Right renal pelvis (tissue), 4 donors: ENCODE measurements at places on chromosomes 16 and 17. TPM values are rescaled to one million over a fixed set of nuclear protein-coding genes. Genes with fewer than 3 reads are reported as not detected.

GRIN2A gene
- polyA plus RNA-seq, result 6.9 TPM

DNA sequence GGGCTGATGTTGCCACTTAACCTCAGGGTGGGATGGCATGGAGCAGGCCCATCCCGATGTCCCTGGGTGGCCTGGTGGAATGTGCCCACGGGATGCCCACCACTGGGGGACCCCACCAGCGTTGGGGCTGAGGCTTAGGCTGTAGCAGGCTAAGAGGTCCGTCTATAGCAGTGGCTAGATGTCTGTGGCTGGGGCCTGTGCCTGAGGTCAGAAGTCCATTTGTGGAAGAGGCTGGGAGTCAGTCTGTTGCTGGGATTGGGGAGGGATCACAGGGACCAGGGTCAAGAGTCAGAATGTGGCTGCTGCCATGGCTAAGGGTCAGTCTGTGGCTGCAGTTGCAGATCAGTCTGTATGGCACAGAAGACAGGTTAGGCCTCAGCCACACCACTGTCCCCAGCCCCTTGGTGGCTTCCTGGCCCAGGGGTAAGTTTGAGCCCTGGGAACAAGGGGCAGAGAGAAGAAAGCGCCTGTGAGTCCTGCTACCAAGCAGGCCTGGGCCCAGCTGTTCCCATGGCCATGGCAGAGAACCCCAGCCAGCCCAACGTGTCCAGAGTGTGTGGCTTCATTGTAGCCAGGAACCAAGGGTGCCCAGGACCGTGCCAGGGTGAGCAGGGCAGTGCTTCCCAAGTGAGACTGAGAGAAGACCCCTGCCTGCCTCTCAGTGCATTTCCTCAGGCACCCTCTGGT is 35.7 kb downstream of the RAI1 start:
- no peak for DNase-seq

- no peak for DNase-seq
These were observed 47.5 kb downstream of the BAHCC1 start for GRCh38 chr17:81442791-81443190.

GRCh38 chr17:41939693-41940090 is 9.3 kb downstream of the ODAD4 start:
- DNase-seq, result no peak

NPIPB6 gene
- polyA plus RNA-seq, result 1.1 TPM

DNA sequence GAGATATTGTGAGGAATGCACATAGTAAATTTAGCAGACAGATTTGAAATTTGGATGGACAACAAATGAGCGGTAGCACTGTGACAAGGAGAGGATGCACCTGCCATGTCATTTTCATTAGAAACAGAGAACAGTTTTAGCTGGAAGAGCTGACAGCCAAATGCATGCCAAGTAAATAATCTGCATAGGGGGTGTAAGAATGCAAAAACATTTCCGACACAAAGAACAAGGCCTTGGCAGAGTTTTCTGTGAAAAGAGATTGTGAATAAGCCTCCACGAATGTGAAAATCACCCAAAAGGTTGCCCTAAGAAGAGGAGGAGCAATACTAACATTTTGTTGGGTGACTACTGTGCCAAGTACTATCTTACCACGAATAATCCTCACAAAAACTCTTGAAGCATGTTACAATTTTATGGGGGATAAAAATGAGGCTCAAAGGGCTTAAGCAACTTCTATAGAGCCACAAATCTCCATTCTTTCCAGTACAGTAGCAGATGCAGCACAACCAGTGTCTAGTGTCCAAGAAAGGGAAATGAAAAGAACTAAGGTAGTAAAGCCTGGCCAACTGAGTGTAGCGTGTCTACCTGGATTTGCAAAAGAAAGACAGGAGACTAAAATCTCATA is 28.3 kb downstream of the TMEM100 start:
- DNase-seq, result no peak

TMEM88 gene
- 24.2 TPM for polyA plus RNA-seq

TPPP3 gene
- 59.1 TPM for polyA plus RNA-seq

GRCh38 chr16:68770671-68771070 is 33.6 kb downstream of the CDH1 start:
- DNase-seq, result no peak

TEDC2 gene
- 8.5 TPM for polyA plus RNA-seq

DNA sequence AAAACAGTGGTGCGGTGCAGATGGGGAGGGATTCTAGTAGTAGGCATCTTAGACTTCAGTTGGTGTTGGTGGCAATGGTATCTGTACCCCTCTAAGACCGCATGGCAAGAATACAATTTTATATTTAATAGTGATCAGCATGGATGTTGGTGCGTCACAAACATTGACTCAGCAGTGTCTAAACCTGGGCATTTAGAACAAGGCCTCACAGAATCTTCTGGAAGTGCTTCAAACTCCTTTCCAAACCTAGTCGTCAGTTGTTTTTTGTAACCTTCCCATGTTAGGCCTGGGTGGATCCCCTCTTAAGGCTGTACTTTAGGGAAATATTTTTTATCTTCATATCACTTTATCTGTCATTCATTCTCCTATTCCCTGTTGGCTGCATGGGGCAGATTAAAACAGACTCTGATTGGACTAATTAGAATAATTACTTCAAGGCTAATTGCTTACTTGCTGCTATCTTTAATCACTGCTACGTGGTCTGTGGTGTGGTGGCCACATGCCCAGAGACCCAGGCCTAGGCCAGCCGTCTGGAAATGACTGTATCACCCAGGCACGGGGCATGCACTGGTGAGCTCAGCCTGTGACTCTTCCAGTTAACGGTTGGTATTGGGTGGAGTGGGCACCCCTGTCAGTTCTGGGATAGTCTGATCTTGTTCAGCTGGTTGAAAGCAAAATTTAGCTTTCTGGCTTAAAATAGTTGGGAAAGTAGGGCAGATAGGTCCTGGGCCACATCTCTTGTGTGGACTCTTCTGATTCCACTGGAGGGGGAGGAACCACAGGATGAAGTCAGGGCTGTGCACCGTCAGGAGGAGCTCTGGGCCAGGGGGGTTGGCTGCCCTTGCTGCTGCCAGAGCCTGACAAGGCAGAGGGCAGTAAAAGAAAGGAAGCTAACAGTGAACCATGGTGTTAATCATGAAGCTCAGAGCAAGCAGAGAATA is 4.5 kb downstream of the ALKBH5 start:
- DNase-seq, result no peak

DNA sequence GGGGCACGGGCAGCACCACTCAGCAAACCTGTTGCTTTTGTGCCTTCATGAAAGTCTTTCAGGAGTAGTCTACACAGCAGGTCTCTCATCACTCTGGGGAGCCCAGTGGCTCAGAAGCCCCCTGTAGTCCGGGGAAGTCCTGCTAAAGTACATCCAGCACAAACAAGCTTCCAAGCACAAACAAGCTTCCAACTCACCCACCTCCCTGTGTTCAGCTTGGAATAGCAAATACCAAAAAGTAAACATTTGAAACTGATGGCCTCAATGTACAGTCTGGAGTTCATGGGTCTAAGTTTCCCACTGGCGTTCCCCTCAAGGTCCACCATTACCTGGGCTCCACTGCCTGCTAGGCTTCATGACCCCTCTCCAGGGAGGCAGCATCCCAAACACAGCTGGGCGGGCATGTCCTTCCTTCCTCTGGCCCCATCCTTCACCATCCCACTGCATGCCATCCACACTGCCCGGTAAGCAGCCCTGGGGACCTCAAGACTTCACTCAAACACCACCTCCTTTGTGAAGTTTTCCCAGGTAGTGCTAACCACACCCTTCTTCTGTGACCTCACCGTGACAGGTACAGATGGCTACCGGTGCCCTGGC is 62.8 kb upstream of the SIAH1 start:
- no peak for DNase-seq

ALG1 gene
- 24.3 TPM for polyA plus RNA-seq

TEX19 gene
- polyA plus RNA-seq, result not detected

NDUFAB1 gene
- polyA plus RNA-seq, result 102 TPM

RAB26 gene
- polyA plus RNA-seq, result 2.4 TPM

FOXJ1 gene
- 31.7 TPM for polyA plus RNA-seq

DNA sequence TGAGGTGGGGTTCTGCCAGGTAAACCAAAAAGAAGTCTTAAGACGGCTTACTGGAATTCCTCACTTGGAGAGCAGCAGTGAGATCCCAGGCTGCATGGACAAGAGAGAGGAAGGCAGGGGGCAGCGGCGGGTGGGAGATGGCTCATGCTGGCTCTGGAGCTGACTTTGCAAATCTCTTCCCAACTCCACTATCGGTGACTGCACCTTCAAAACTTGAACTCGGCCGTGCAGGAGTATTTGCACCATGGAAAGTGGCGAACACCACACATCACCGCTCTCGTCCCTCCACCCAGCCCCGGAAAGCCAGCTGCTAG is 16.7 kb downstream of the CA5A start:
- no peak for DNase-seq

DNA sequence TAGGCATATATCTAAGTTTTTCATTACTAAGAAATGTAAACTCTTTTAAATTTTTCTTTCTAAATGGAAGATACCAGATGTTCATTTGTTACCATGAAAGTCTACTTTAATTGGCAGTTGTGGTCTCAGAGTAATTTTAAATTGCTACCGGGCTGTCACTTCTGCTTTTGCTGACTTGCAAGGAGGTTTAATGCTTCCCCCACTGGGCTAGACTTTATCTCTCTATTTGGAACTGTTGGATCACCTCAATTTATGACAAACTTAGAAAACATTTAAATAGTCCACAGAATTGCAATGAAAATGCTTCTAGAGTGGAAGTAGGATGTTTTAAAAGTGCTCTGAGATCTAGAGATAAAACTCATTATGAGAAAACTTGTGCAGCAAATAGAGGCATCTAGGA is 479.8 kb upstream of the GOT2 start:
- DNase-seq, result no peak

DNA sequence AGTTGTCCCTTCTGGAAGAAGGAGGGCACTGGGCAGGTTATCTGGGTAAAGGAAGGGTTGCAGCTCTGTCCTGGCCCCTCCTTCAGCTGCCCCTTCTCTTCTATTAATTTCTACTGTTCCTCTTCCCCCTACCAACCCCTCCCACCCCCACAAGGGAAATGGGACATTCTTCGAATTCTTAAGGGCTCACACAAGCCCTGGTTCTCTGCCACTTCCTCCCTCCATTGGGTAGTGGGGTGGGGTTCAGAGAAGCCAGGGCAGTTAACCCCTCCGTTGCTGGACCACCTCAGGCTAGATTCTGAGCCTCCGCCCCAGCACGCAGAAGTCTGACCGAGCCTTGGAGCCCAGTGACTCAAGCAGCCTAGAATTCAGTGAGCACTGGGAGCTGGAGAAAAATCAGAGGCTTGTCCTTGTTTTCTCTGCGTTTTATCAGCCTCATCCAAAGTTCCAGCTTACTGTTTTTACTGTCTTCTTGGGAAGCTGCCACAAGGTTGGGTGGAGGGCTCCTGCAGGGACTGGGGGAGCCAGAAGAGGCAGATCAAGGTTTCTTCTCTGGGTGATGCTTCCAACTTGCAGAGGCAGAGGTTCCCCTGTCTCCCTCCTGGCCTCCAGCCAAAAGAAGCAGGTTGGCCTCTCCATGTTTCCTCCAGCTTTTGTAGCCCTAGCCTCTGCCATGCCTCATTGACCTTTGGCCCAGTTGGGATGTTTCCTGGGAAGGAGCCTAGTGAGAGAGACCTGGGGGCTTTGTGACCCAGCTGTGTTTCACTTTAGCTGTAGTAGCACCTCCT is 10.2 kb downstream of the LASP1 start:
- no peak for DNase-seq

GRCh38 chr16:77233799-77234519 is 34.8 kb downstream of the SYCE1L start:
- DNase-seq, result no peak

DNA sequence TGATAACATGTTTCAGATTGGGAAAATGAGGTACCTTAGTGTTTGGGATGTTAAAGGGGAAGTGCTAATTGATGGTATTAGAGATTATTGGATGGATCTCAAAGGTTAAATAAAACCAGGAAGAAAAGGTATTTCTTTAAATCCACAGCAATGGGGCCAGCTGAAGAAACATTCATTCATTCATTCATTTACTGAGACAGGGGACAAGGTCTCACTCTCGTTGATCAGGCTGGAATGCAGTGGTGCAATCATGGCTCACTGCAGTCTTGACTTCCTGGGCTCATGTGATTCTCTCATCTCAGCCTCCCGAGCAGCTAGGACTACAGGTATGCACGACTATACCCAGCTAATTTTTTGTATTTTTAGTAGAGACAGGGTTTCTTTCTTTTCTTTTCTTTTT is 19.8 kb downstream of the EARS2 start:
- no peak for DNase-seq

DNA sequence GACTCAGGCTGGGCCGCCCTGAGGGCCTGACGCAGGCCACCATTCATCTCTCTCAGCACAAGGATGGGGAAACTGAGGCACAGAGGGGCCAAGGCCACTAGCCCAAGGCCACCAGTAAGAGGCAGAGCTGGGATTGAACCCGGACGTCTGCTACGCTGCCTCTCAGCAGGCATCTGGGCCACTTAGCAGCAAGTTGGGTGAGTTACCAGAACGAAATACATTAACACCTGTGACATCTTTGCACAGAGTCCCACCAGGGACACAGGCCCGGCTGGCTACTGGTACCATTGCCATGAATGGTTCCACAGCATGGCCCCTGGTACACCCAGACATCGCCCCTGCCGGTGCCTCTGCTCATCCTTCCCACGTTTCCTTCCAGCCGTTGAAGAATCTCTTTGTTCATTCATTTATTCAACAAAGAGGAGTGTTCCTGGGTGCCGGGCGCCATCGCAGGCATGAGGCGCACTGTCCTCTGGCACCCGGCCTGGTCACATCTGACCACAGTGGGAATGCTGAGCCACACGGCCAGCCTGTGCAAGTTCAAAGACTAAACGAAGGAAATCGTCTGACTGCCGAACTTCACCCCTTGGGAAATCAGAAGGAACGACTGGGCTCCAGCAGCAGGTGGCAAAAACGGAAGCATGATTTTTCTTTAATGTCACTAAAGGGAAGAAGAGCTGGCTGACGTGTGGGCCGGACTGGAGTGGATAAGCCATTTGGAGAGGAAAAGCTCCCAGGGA is 7.4 kb upstream of the ZNF469 start:
- no peak for DNase-seq

GRCh38 chr16:29734786-29735185 is 11.0 kb downstream of the C16orf54 start:
- DNase-seq, result no peak

- no peak for DNase-seq
These were observed 2.8 kb upstream of the PRKAR1A start for GRCh38 chr17:68509141-68510057.

NT5M gene
- polyA plus RNA-seq, result 7.2 TPM

- no peak for DNase-seq
These were observed 153.9 kb downstream of the KCNJ2 start for GRCh38 chr17:70323269-70323668.

DNA sequence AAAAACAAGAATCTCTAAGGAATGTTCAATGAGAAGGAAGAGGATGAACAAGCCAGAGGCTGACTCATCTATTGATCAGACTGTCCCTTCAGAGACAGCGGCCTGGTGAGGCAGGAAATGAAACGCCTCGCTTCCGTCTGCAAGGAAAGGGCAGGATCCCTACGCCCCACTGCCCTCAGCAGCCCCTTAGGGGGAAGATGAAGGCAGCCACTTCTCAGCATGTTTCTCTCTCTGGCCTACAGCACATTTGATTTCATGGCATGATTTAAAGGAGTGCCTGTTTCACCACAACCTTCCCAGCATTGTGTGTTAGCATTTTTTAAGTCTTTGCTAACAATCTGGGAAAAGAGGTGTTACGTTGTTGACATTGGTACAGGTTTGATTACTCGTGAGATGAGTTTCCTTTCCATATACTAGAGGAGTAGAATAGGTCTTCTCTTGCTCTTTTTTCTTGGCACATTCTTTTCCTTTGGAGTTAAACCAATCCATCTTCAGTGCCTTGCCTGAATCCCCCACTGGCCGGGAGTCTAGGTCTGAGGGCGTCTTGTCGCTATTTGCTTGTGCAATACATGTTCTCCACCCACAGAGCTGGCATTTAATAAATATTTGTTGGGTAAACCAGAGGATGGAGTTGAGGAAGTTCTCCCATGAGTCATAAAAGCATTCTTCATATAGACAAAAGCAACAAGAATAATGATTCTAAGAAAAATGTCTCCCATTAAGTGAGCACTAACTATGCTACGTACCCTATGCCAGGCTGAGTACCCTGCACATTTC is 47.4 kb downstream of the RBFOX3 start:
- no peak for DNase-seq
